Esophagus squamous epithelium (tissue), 5 donors: ENCODE measurements at places on chromosomes 12 and 14.
A peak's percentile ranks its signal among the peaks of the same experiment; 100 is the strongest.

DNA sequence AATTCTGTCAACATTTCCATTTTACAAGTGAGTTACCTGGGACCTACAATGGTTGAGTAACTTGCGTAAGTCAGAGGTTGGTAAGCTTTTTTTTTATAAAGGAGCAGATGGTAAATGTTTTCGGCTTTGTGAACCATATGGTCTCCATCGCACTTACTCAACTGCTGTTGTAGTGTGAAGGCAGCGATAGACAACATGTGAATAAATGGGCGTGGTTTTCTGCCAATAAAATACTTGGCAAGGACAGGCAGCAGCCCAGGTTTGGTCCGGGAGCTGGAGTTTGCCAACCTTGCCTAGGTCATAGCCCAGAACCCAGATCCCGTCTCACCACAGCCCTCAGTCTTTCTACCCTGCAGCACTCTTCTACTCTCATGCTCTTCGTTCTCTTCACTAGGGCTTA lies 6.3 kb downstream of the DDX55 start:
- H3K4me3 ChIP-seq, result no peak overlapping the region
- DNase-seq, result no peak
- peaks cover 65% of the 10 kb centered on the region for H3K36me3 ChIP-seq

- no peak overlapping the region for H3K4me3 ChIP-seq
- no peak for DNase-seq
- no peak overlapping the region for H3K27ac ChIP-seq
- H3K27me3 ChIP-seq, result no peaks in the 10 kb centered on the region
- no peaks in the 10 kb centered on the region for H3K36me3 ChIP-seq
Observed at GRCh38 chr12:8780389-8780788, 42.0 kb upstream of the A2ML1 start.

- peak overlapping the region; percentile 90 for H3K27ac ChIP-seq
- H3K4me1 ChIP-seq, result peaks cover 7% of the 10 kb centered on the region
- DNase-seq, result no peak
Observed at GRCh38 chr12:125981610-125982253, 916.5 kb downstream of the AACS start.

GRCh38 chr12:104750061-104750460 lies 208.0 kb downstream of the SLC41A2 start:
- H3K4me1 ChIP-seq, result peaks cover 7% of the 10 kb centered on the region
- no peak for DNase-seq
- no peaks in the 10 kb centered on the region for H3K27me3 ChIP-seq
- H3K4me3 ChIP-seq, result no peak overlapping the region
- H3K36me3 ChIP-seq, result no peaks in the 10 kb centered on the region
- H3K27ac ChIP-seq, result peak overlapping the region; percentile 23

GRCh38 chr12:110774824-110775223 lies 32.1 kb upstream of the PPP1CC start:
- H3K4me1 ChIP-seq, result peaks cover 4% of the 10 kb centered on the region
- no peak for DNase-seq
- H3K27me3 ChIP-seq, result no peaks in the 10 kb centered on the region
- no peak overlapping the region for H3K4me3 ChIP-seq

- H3K36me3 ChIP-seq, result no peaks in the 10 kb centered on the region
- no peaks in the 10 kb centered on the region for H3K27me3 ChIP-seq
- H3K27ac ChIP-seq, result no peak overlapping the region
- no peaks in the 10 kb centered on the region for H3K4me1 ChIP-seq
- no peak for DNase-seq
- no peak overlapping the region for H3K4me3 ChIP-seq
Observed at GRCh38 chr12:108324351-108325017, 14.6 kb downstream of the CMKLR1 start.
